CD4-positive, alpha-beta T cell treated with Interleukin-4 for 4 hours (primary cell): ENCODE measurements at places on chromosomes 5 and 9.
A peak's percentile ranks its signal among the peaks of the same experiment; 100 is the strongest.

DNA sequence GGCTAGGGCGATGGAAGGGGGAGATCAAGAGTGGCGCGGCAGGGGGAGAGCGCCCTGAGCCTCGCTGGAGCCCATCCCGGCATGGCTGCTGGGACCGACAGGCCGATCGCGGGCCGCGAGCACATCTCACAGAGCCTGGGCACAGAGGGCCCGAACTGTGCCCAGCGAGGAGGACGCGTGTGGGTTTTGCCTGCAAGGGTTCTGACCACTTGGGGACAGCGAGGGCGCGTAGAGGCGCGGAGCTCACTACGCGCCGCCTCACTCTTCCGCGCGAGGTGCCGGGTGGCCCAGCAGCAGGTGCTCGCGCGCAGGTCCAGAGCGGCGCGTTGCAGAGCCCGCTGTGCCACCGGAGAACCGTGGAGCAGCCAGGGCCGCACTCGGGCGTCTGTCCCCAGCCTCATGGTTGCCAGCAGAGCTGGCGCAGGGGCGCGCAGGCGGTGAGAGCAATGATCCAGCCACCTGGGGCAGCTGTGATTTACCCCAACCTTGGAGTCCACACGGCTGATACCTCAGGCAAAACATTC, 16.3 kb upstream of the PITX1 start:
- no peak for DNase-seq

DNA sequence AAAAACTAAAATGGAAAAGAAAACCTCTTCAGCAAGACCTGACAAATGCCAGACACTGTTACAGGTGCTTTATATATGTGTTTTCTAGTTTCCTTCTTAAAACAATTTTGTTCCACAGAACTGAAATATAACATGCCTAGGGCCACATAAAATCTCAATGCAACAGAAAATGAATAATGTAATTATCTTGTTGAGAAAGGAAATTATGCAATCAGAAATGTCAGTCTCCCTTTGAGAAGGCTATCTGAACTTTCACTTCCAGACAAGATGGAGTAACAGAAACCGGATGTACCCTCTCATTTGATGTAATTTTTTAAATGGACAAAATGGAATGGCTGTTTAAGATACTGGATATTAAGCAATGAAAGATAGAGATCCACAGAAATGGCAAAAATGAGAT, 79.2 kb downstream of the AGTPBP1 start:
- no peak for DNase-seq

- DNase-seq, result peak; percentile 44
Observed at GRCh38 chr9:33142535-33142934, 24.6 kb downstream of the B4GALT1 start.

GRCh38 chr5:52521236-52521635, 266.5 kb upstream of the ITGA1 start:
- no peak for DNase-seq
